ENCODE measurements at places on chromosomes 12 and 14.

GRCh38 chr14:98906123-98906995 lies 365.6 kb downstream of the BCL11B start:
- no peaks in the 10 kb centered on the region for H3K36me3 ChIP-seq
- H3K4me3 ChIP-seq: no peak overlapping the region
- H3K27me3 ChIP-seq: no peaks in the 10 kb centered on the region

GRCh38 chr14:23094666-23095195 lies at the start of gene ACIN1:
TSS of gene ACIN1 (minus strand) at chr14:23095136. CDS start at chr14:23095112, 24 bp downstream.
- H3K36me3 ChIP-seq: peaks cover 26% of the 10 kb centered on the region
- DNase-seq: peak; percentile 23
- H3K4me3 ChIP-seq: peak within 1 kb of the TSS; percentile 78
- no peaks in the 10 kb centered on the region for H3K27me3 ChIP-seq

GRCh38 chr12:88309546-88309945 lies 167.4 kb downstream of the TMTC3 start:
- H3K4me1 ChIP-seq: no peaks in the 10 kb centered on the region
- H3K27ac ChIP-seq: no peak overlapping the region
- no peaks in the 10 kb centered on the region for H3K27me3 ChIP-seq
- DNase-seq: no peak
- no peak overlapping the region for H3K4me3 ChIP-seq

GRCh38 chr12:121472150-121472905 lies 72.4 kb downstream of the RNF34 start:
- no peaks in the 10 kb centered on the region for H3K36me3 ChIP-seq
- H3K4me3 ChIP-seq: no peak overlapping the region
- DNase-seq: no peak
- H3K27me3 ChIP-seq: no peaks in the 10 kb centered on the region
- H3K27ac ChIP-seq: no peak overlapping the region

DNA sequence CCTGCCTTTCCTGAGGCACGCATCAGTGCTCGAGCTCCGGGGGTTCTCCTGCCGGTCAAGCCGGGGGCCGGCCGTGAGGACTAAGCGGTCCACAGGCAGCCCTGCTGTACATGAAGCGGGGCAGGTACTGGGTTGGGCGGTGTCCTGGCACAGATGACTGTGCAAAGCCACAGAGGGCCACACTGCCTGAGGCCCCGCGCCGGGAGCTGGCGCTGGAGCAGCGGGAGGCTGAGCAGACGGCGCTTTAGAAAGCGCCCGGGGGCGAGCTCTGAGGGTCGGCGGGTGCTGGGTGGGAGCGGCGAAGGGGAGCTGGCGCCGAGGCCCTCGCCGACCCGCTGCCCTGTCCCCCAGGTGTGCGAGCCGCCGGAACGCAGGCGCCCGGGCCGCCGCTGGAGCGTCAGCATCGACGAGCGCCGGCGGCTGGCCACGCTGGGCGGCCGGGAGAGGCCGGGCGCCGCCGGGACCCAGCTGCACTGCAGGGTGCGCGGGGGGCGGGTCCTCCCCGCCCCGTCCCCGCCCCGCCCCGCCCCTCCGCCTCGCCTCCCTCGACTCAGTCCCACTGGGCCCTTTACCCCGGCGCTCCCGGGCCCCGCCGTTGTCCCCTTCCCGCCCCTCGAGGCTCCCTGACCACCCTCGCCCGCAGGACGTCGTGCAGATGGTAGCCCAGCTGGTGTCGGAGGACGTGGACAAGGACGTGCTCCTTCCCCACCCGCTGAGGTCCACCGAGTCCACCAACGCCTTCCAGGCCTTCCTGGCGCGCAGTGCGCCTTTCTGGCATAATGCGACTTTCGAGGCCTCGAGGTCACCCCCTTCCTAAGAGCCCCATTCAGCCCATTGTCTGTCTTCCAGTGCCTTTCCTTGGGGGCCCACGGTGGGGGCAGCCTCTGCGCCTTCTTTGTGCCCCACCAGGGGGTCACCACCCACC lies 8.3 kb upstream of the MTA1 start:
- no peak for DNase-seq
- peak overlapping the region; percentile 20 for H3K4me3 ChIP-seq
- no peaks in the 10 kb centered on the region for H3K27me3 ChIP-seq
- H3K4me1 ChIP-seq: no peaks in the 10 kb centered on the region
- no peak overlapping the region for H3K27ac ChIP-seq

GRCh38 chr12:79925492-79925891 lies 9.4 kb downstream of the PPP1R12A start:
- H3K4me1 ChIP-seq: no peaks in the 10 kb centered on the region
- DNase-seq: no peak
- H3K36me3 ChIP-seq: no peaks in the 10 kb centered on the region
- peak overlapping the region; percentile 42 for H3K27ac ChIP-seq
- no peak overlapping the region for H3K4me3 ChIP-seq

- no peak overlapping the region for H3K4me3 ChIP-seq
- H3K27ac ChIP-seq: no peak overlapping the region
- H3K36me3 ChIP-seq: no peaks in the 10 kb centered on the region
- no peaks in the 10 kb centered on the region for H3K27me3 ChIP-seq
- no peaks in the 10 kb centered on the region for H3K4me1 ChIP-seq
Measured at GRCh38 chr12:21690704-21691368, 33.2 kb upstream of the LDHB start.

DNA sequence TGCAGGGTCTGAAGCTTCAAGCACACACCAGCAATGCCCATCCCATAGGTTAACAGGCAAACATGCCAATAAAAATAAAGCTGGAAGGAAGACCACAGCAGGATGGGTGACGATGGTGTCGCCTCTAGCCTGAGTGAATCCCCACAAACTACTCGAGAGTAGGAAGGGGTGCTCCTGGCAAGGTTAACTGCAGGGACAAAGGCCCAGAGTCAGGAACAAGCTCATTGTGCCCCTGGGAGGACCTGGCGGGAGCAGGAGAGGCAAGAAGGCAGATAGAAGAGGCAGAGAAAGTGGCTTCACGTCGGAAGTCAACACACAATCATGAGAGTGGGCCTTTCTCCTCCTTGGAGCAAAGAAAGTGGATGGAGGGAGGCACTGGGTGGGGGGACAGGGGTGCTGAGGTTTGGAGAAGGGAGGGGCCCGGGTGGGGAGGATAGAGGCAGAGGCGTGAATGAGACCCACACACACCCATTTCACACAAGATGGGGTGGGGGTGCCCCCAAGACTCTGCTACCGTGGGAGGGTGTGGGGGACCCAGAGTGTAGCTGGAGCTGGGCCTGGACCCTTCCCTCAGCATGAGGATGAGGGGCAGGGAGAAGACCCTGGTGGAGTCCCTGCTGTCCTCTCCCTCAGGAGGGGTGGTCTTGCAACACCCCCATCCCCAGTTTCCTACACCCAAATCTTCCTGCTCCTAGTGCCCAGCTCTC lies 43.1 kb downstream of the DIO3 start:
- no peak for DNase-seq
- no peak overlapping the region for H3K27ac ChIP-seq
- no peaks in the 10 kb centered on the region for H3K27me3 ChIP-seq
- H3K4me3 ChIP-seq: no peak overlapping the region

GRCh38 chr14:93906341-93907329 lies 20.5 kb upstream of the FAM181A start:
- no peak for DNase-seq
- no peaks in the 10 kb centered on the region for H3K27me3 ChIP-seq
- no peak overlapping the region for H3K27ac ChIP-seq
- no peaks in the 10 kb centered on the region for H3K4me1 ChIP-seq

- H3K36me3 ChIP-seq: no peaks in the 10 kb centered on the region
- H3K4me3 ChIP-seq: no peak overlapping the region
- no peak for DNase-seq
- H3K4me1 ChIP-seq: no peaks in the 10 kb centered on the region
Measured at GRCh38 chr14:89836830-89837469, 117.6 kb downstream of the EFCAB11 start.

DNA sequence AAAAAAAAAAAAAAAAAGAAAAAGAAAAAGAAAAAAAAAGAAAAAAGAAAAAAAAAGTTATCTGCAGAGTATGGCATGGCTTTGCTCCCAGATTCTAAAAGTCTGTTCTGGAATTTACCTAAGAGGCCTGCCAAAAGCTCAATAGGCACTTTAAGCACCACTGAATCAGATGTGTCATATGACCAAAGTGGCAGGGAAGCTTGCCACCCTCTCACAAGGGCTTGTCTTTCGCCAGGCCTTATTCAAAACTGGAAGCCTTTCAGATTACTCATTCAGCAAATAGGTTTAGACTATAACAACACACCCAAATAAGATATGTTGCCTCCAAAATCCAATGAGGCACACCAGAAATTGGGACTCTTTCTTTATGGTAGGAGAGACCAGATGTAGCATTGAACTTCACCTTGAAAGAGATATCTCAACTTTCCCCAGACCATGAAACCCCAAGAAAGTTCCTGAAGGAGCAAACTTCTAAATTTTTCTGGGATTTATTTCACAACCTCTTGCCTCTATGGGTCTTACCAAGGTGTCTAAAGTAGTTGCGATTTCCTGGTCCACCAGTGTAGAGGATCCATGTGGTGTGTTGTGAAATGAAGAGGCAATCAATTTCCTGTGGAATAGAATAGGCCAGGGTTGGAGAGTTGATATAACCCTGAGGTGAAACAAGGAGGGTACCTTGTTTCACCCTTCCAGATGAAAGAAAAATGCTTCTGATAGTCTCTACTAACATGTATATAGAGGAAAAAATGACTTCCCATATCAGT lies 218.8 kb downstream of the DAD1 start:
- no peaks in the 10 kb centered on the region for H3K36me3 ChIP-seq
- H3K4me3 ChIP-seq: no peak overlapping the region
- DNase-seq: peak; percentile 88

DNA sequence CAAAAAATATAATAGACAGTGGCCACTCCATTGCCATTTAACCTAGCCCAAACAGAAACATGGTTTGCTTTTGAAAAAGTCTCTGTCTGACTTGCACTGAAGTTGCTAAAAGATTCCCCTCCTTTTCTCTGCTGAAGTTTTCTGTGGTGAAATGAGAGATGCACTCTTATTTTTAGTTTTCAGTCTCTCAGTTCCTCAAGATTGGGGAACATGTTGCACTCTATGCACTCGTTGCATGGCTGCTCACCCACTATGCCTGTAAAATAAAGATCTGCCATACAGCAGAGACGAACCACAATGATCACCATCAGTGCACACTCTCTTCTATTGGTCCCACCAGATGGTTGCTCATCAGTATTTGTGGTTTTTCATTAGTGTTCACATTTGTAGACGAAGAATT lies 13.1 kb upstream of the DAAM1 start:
- peaks cover 3% of the 10 kb centered on the region for H3K4me1 ChIP-seq
- H3K27ac ChIP-seq: no peak overlapping the region
- H3K27me3 ChIP-seq: no peaks in the 10 kb centered on the region
- no peak for DNase-seq
- no peaks in the 10 kb centered on the region for H3K36me3 ChIP-seq

Data from ascending aorta (tissue), 2 donors.